ENCODE measurements at places on chromosomes 4 and X. TPM values are rescaled to one million over a fixed set of nuclear protein-coding genes. Genes with fewer than 3 reads are reported as not detected.

RRH gene
- not detected for total RNA-seq

NAT8L gene
- 7.1 TPM for total RNA-seq

ZFP92 gene
- total RNA-seq: 0.67 TPM

STPG2 gene
- total RNA-seq: not detected

LRAT gene
- total RNA-seq: 0.38 TPM

FAT4 gene
- total RNA-seq: 12.3 TPM

SRPX gene
- 78.0 TPM for total RNA-seq

GJB1 gene
- not detected for total RNA-seq

RASSF6 gene
- total RNA-seq: 0.07 TPM

AWAT2 gene
- not detected for total RNA-seq

LUZP4 gene
- not detected for total RNA-seq

RAI2 gene
- not detected for total RNA-seq

XAGE2 gene
- total RNA-seq: not detected

ZCCHC18 gene
- total RNA-seq: not detected

CENPVL1 gene
- not detected for total RNA-seq

MAGED4 gene
- 2.7 TPM for total RNA-seq

RHOXF1 gene
- not detected for total RNA-seq

DUSP21 gene
- not detected for total RNA-seq

XG gene
- total RNA-seq: not detected

S100P gene
- total RNA-seq: 210 TPM

GLOD5 gene
- not detected for total RNA-seq

MGARP gene
- total RNA-seq: 0.32 TPM

TIGD4 gene
- 1.8 TPM for total RNA-seq

SPANXN4 gene
- 34.8 TPM for total RNA-seq

MOSPD2 gene
- total RNA-seq: 22.5 TPM

SHROOM4 gene
- total RNA-seq: not detected

GC gene
- total RNA-seq: not detected

BEND4 gene
- not detected for total RNA-seq

SSX3 gene
- total RNA-seq: not detected

INTU gene
- total RNA-seq: 3.2 TPM

PRDM5 gene
- 10.0 TPM for total RNA-seq

GNRHR gene
- total RNA-seq: not detected

MAOA gene
- total RNA-seq: 18.2 TPM

UGT2B15 gene
- not detected for total RNA-seq

SH3D19 gene
- total RNA-seq: 20.4 TPM

CD40LG gene
- not detected for total RNA-seq

WNK3 gene
- 0.67 TPM for total RNA-seq

EXOC1L gene
- total RNA-seq: not detected

PPBP gene
- not detected for total RNA-seq
